Stimulated activated CD4-positive, alpha-beta T cell treated with anti-CD3 and anti-CD28 coated beads, Interleukin-1b, Interleukin-23, amount 100 ng/mL, for 1 hour (primary cell): ENCODE measurements at places on chromosomes 3 and 15.

GRCh38 chr3:125032683-125033082, 23.1 kb downstream of the HEG1 start:
- no peak for DNase-seq

GRCh38 chr3:10509325-10509724, 3.9 kb upstream of the ATP2B2 start:
- DNase-seq, result no peak

DNA sequence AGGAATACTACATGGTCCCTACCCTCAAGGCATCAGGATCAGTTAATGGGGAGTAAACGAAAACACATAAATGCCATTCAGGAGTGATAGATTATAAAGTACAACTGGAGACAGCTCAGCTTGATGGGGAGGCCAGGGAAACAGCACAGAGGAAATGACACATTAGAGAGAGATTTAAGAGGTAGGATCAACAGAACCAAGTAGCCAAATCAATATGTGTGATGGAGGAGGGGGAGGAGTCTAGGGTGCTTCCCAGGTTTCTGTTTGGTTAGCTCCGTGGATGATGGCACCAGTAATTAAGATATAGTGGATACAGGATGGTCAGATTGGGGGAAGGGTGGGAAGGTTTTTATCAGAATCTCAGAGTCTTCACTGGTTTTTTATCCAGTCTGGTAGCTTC, 229.5 kb upstream of the ROPN1 start:
- DNase-seq, result no peak

DNA sequence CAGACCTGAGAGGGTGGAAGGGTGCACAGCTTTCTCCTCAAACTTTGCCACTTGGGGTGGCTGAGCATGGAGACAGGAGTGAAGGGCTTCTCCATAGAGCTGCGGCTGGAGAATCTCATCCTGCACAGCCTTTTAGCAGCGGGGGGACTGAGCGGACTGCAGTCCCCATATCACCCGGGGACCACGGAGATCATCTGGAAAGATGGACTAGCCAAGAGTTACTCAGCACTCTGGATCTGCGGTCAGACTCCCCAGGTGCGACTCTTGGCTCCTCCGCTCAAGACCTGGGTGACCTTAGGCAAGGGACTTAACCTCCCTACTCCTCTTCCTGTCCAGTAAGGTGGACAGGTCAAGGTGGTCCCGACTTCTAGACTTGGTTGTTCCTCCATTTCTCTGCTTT, 125.8 kb upstream of the MEF2A start:
- DNase-seq, result no peak

GRCh38 chr3:186185194-186185787, 76.4 kb upstream of the ETV5 start:
- DNase-seq, result no peak

DNA sequence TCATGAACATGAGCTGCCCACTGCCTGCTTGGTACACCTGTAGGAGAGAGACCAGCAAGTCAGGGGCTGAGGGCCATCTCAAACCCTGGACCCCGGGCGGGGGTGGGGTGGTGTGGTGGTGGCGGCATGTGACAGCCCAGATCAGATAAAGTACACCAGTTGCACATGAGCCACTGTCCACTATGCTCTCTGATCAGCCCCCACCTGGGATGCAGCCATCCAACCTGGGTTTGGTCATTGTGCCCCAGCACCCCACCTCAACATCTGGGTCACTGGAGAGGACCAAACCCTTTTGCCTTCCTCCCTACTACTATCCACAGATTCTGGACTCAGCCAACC, 3.0 kb upstream of the NCKIPSD start:
- DNase-seq, result no peak

- DNase-seq, result no peak
Observed at GRCh38 chr3:45978006-45978761, 17.4 kb downstream of the FYCO1 start.

GRCh38 chr15:84748274-84749110, at the start of gene ZNF592:
TSS of gene ZNF592 (plus strand) at chr15:84748592. CDS start at chr15:84782676, 34,084 bp downstream.
- peak; percentile 70 for DNase-seq

DNA sequence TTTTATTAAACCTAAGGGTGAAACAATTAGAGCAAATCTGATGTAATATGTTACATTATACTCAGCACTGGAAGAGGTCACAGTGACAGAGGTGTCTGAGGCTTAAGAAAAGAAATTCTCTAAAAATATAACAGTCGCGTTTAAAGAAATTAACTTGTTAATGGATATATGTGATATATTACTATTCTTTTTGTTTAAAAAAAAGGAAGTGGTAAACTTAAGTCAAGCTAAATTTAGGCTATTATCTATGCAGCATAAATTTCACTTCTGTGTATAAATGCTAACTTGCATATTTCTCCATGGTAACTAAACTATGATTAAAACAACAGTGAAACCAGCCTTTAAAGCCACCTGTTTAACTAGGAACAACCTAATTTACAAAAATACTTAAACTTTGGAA, 191.3 kb downstream of the FOXP1 start:
- DNase-seq, result no peak

DNA sequence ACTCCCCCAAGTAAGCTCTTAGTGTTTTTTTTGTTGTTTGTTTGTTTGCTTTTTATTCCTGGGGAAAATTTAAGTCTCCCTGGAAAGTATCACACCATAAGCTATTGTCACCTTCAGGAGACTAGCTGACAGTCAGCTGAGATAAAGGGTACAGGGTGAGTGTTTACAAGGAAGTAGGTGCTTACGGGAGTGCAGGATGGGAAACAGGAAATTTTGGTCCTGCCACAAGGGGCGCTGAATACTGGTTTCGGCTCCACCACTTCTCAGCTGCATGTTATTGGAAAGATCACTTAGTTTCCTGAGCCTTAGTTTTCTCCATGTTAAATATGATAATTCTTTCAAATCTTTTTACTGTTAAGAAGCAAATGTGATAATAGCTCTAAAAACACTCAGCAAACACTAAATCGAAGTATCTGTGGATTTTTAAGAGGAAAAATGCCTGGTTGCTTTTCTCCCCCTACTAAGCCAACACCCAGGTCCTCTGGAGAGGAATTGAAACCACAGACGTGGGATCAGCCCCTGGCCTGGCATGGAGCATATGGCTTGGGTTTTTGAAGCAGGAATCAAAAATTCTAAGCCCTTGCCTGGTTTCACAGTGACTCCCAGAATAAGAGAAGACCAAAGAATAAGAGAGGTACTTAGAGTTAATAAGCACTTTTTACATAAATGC, 90.7 kb downstream of the SCN11A start:
- no peak for DNase-seq

DNA sequence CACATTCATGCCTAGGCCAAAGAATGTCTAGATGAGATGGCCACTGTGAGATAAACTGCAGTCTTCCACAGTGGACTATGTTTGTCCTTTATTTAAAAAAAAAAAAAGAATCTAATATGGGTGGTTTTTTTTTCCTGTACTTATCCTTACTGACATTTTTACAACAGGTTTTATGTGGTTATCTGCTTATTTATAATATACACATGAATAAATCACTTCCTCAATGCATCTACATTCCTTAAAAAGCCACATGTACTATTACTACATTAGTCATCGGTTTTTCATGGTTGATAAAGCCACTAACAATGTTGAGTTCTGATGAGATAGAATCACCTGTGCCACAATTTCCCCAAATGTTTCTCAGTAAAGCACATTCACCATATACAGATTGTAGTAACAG, 341.3 kb upstream of the THBS1 start:
- DNase-seq, result no peak

- DNase-seq, result no peak
Observed at GRCh38 chr15:40133544-40133943, 24.9 kb upstream of the BMF start.

GRCh38 chr3:10665592-10665991, 150.4 kb upstream of the SLC6A11 start:
- no peak for DNase-seq

DNA sequence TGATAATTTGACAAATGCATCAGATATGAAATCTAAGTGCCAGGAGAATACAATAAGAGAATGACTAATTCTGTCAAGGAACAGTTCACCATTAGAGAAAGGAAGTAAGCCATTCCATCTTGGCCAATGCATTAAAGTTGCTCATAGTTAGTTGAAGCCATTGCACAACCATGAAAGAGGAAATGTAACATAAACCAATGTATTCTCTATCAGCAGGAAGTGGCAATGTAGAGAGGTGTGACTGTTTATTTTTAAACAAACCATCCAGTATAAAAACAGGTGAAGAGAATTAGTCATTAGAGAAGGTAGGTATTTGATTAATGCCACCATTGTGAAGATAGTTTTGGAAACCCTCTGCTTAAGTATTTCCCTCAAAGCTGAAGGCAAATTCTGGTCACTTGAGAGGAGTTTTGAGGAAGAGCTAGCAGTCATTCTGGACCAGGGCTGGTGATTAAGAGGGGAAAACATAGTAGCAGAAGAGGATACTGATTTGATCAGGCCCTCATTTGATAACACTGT, 10.7 kb upstream of the ANXA2 start:
- DNase-seq, result no peak

- no peak for DNase-seq
Observed at GRCh38 chr15:75452364-75452864, 924 bp upstream of the SIN3A start.

DNA sequence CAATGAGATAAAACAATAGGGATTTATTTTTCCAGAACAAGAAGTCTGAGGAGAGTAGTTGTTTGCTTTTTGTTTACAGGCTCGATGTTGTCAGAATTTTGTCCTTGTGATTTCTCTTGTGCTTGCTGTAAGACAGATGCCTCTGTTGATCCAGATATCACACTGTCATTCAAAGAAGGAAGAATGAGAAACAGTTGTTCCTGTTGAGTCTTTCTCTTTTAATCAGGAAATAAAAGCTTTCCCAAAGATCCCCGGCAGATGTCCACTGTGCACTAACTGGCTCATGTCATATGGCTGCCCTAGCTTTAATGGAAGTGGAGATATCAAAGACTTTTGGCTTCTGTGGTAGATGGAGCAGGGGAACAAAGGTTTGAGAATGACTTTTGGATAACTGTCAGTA, 6.8 kb downstream of the SERPINI1 start:
- DNase-seq, result no peak

DNA sequence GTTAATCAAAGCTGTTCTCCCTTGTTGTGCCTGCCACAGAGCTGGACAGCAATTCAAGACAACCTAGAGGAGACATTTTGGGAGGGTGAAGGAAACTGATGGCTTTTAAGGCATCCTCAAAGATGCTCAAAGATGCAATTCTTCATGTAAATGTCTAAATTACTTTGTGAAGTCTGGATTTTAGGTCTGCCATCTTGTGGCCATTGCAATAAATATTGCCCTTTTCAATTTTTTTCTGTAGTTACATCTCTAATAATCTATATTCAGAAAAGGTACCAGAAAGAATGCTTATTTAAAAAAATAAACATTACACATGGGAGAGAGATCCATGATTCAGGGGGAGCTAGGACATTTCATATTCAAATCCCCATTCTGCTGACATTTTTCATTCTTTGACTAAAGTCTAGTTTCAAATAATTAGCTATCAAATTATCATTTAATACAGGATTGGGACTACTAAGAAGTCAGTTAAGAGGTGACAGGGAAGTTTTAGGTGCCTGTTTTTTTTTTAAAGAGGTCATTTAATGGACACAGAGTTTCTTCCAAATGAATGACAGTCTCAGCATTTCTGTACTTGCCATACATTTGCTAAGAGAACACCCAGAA, 259.8 kb upstream of the WNT5A start:
- no peak for DNase-seq

GRCh38 chr3:107452436-107452835, 70.3 kb upstream of the BBX start:
- no peak for DNase-seq

GRCh38 chr3:88248658-88249057, 98.9 kb downstream of the C3orf38 start:
- no peak for DNase-seq

- DNase-seq, result no peak
Observed at GRCh38 chr15:40436116-40436891, 4.4 kb upstream of the BAHD1 start.

DNA sequence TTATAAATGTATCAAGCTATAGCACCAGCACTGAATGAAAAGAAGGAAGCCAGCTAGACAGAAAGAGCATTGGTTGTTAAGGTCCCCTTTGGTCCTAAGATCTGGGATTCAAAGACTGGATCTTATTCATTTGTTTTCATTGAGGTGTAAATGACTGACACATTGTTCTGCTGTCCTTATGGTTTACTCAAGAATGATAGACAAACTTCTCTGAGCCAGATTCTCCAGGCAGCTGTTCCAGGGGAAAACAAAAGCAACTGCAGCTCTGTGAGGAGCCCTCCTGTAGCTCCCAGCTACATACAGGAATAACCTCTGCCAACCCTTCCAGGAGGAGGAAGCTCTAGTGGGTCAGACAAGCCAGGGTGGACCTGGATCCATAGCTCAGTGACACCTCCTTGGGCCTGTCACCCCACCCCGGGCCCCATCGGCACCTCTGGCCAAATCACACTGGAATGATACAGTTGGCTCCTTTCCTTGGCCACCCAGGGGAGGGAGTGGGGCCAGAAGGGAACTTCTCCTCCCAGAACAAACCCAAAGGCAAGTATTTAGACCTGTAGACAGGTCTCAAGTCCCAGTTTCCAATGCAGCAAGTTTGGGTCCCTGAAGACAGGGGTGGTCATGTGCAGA, 57.8 kb downstream of the ZNF621 start:
- no peak for DNase-seq

GRCh38 chr15:76464247-76464646, 127.7 kb downstream of the ISL2 start:
- DNase-seq, result no peak

- peak; percentile 29 for DNase-seq
Observed at GRCh38 chr3:128794770-128795649, 69.0 kb downstream of the RAB7A start.

- DNase-seq, result no peak
Observed at GRCh38 chr3:114839476-114839875, 307.6 kb downstream of the ZBTB20 start.

DNA sequence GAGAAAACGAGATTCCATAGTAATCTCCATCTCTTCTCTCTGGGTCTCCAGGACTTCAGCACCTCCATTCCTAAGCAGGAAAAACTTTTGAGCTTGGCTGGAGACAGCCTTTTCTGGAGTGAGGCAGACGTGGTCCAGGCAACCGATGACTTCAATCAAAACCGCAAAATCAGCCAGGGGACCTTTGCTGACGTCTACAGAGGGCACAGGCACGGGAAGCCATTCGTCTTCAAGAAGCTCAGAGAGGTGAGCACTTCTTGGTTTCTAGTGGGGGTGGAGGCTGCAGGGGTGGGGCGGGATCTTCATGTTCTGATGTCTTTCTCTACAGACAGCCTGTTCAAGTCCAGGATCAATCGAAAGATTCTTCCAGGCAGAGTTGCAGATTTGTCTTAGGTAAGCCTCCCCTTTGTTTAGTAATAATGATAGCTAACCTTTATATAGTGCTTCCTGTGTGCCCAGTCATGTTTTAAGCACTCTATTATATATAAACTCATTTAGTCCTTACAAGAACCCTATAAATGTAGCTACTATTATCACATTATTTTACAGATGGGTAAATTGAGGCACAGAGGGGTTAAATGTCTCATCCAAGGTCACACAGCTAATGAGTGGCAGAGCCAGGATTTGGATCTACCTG, 35.0 kb upstream of the TATDN2 start:
- DNase-seq, result no peak

- DNase-seq, result no peak
Observed at GRCh38 chr3:196063049-196063448, 18.8 kb downstream of the TFRC start.

- no peak for DNase-seq
Observed at GRCh38 chr3:139561959-139562676, 22.6 kb upstream of the RBP1 start.
